Upper lobe of left lung (tissue), 6 donors: ENCODE measurements at places on chromosomes 5 and 9.

DNA sequence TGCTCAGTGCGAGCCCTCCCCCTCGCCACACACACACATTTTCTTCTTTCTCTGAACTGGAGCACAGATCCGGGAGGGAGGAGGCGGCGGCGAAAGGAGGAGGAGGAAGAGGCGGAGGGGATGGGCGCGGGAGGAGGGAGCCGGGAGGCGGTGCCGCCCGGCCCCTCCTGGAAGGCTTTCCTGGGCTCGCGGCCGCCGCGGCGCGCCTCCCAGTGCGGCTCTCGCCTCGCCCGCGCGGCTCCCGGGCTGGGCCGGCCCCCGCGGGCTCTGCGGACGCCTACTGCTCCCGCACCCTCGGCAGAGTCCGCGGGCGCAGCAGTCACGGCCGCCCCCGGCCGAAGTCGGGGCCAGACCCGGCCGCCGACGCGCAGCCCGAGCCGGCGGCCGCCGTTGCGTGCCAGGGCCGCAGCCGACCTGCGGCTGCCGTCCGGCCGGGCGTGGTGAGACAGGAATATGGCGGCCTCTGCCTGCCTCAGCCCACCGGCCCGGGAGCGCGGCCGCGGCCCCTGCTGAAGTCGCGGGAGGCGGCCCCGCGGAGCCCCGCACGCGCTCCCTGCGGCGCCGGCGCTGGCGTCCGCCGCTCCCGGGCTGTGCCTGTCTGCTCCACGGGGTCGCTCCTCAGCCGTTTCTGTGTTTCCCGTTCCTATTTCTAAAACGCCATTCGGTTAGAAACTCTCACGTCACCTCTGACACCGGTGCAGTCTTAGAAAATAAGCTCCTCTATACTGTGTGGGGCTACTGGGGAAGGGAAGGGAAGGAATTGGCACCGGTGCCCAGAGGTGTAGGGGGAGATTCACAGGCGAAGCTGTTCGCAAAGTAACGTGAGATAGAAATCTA is 500 bp upstream of the GNAQ start:
- peak overlapping the region; percentile 52 for H3K4me3 ChIP-seq
- H3K27ac ChIP-seq, result peak overlapping the region; percentile 100
- H3K36me3 ChIP-seq, result no peaks in the 10 kb centered on the region
- peak; percentile 95 for DNase-seq
- peaks cover 44% of the 10 kb centered on the region for H3K4me1 ChIP-seq

DNA sequence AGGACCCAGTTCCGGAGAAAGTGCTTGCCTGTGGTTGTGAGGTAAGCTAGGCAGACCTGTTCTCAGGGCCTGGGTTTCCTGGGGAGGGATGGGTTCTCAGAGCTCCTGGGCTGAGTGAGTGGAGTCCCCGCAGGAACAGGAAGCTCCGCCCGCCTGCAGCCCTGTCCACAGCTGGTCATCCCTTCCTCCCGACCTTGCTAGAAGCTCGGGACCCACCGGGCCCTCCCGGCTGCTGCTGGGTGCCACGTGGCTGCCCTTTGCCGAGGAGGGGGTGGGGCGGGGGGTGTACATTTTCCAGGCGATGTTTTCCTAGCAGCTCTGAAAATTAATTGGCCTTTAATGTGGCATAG is 198.1 kb downstream of the C9orf50 start:
- no peak overlapping the region for H3K4me3 ChIP-seq
- H3K36me3 ChIP-seq, result no peaks in the 10 kb centered on the region
- H3K27me3 ChIP-seq, result no peaks in the 10 kb centered on the region
- peaks cover 9% of the 10 kb centered on the region for H3K4me1 ChIP-seq
- no peak for DNase-seq

GRCh38 chr5:157529002-157529401 is 46.6 kb downstream of the ADAM19 start:
- no peaks in the 10 kb centered on the region for H3K36me3 ChIP-seq
- H3K27me3 ChIP-seq, result no peaks in the 10 kb centered on the region
- no peak overlapping the region for H3K4me3 ChIP-seq
- H3K27ac ChIP-seq, result no peak overlapping the region

DNA sequence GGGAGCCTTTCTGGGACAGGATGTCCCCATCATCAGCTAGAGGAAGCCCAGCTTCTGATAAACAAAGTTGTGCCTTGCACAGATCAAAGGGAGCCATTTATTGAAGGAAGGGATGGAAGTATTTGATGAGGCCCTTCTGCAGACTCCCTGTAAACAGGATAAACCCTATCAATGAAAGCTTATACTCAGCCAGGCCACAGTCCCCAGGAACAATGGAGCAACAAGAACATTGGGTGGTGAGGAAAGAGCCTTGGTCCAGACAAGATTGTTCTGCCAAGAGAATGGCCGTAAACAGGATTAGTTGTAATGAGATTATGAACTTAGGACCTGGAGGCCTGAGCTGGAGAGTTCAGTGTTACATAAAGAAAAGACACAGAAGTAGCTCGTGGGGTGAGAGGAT is 40.5 kb upstream of the LIFR start:
- H3K4me1 ChIP-seq, result peaks cover 19% of the 10 kb centered on the region
- no peak overlapping the region for H3K4me3 ChIP-seq
- H3K27me3 ChIP-seq, result no peaks in the 10 kb centered on the region
- no peak overlapping the region for H3K27ac ChIP-seq

DNA sequence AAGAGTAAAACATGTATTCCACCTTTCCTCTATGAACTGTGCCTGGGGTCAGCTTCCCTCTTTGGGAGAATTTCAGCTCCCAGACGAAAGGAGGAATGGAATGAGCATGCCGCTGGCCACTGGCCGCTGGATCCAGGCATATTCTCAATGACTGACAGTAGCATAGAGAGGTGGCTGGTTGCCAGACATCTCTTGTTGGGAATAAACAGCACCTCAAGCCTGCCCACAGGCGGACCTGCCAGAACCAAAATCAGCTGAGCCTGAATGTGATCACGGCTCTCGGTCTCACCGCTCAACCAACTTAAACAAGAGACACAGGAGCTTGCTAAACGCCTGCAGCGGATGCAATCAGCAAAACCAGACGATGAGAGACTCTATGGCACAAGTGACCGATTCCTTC is 20.6 kb downstream of the TBC1D9B start:
- H3K4me3 ChIP-seq, result no peak overlapping the region
- H3K27me3 ChIP-seq, result no peaks in the 10 kb centered on the region
- H3K4me1 ChIP-seq, result no peaks in the 10 kb centered on the region
- no peak for DNase-seq
- H3K36me3 ChIP-seq, result peaks cover 82% of the 10 kb centered on the region

GRCh38 chr9:70411930-70412831 is 2.3 kb downstream of the KLF9 start:
- peak; percentile 78 for DNase-seq
- H3K4me1 ChIP-seq, result peaks cover 46% of the 10 kb centered on the region
- H3K36me3 ChIP-seq, result no peaks in the 10 kb centered on the region
- H3K4me3 ChIP-seq, result peak overlapping the region; percentile 83

- H3K27me3 ChIP-seq, result no peaks in the 10 kb centered on the region
- no peak overlapping the region for H3K27ac ChIP-seq
These were observed 13.9 kb downstream of the RAB14 start for GRCh38 chr9:121187636-121188305.

DNA sequence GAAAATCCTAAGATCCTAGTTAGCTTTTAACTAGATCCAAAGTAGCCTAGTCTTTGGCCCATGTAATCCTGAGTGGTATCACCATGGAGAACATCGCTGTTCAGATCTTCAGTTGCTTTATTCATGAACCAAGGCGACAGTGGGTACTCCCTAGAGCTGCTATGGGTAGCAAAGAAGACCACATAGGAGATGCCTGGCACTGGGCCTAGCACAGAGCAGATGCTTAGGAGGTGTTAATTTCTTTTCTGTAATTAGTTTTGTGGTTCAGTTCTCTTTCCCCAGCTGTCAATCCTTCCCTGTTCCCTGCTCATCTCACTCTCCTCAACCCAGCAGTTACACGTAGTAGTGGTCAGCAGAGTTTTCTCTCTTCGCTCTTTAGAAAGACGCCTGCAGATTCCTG is 9.3 kb downstream of the CAST start:
- peaks cover 10% of the 10 kb centered on the region for H3K36me3 ChIP-seq
- no peak overlapping the region for H3K27ac ChIP-seq
- H3K4me3 ChIP-seq, result no peak overlapping the region
- H3K27me3 ChIP-seq, result no peaks in the 10 kb centered on the region

DNA sequence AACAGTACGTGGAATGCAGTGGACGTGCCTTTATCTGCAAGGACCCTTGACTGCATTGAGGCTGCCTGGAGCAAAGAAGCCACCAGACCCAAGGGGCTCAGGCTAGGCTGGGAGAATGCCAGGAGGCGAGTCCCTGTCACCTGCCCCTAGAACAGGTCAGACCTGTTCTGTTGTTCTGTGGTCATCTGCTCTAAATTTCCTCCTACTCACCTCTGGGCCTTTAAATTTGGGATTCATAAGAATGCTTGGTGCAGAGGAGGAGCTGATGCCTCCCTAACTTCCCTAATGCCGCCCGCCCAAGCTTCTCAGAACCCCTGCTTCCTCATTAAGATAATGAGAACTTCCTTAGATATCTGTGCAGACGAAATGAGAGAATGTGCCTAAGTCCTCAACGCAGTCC is 32.0 kb downstream of the DAPK1 start:
- peak; percentile 44 for DNase-seq
- H3K27ac ChIP-seq, result peak overlapping the region; percentile 24
- H3K4me3 ChIP-seq, result no peak overlapping the region
- no peaks in the 10 kb centered on the region for H3K36me3 ChIP-seq
- H3K27me3 ChIP-seq, result no peaks in the 10 kb centered on the region
- H3K4me1 ChIP-seq, result peaks cover 35% of the 10 kb centered on the region

DNA sequence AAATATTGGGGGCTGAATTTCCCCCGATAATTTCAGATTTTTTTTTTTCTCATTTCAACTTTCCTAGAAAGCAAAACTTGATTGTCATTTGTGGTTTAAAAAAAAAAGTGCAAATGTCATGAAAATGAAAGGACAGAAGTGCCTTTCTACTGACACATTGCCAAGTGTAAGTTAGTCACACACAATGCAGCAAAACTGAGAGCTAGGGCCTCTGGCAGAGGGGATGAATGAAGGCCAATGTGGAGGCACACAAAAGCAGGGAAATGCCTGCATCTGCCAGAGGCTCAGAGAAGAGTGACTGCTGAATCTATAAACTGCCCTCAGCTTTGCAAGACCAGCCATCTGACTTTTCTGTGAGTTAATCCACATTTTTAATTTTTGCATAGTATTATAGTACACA is 6.8 kb upstream of the IFNA5 start:
- H3K27ac ChIP-seq, result no peak overlapping the region
- H3K4me3 ChIP-seq, result no peak overlapping the region
- no peak for DNase-seq
- H3K36me3 ChIP-seq, result no peaks in the 10 kb centered on the region
- no peaks in the 10 kb centered on the region for H3K4me1 ChIP-seq

- DNase-seq, result no peak
- H3K36me3 ChIP-seq, result no peaks in the 10 kb centered on the region
- no peaks in the 10 kb centered on the region for H3K27me3 ChIP-seq
- peak overlapping the region; percentile 55 for H3K27ac ChIP-seq
- H3K4me3 ChIP-seq, result no peak overlapping the region
These were observed 1049.5 kb upstream of the ACO1 start for GRCh38 chr9:31334837-31335528.

DNA sequence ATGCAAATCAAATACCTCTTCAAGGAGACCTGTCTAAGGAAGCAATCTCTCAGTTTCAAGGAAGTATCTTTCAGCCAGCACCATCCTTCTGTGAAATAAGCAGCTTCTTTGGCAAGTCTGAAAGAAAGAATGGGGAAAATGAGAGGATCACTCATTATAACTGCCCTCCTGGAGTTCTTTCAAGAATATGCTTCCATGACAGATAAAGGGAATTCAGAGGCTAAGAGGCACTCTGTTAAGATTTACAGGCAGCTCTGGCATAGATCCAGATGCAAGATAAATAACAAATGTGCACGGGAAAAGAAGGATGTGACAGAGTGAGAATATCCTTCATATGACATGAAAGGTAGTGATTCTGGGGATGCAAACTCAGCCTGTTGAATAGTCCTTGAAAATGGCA is 348.2 kb upstream of the CCNG1 start:
- no peak for DNase-seq
- H3K27me3 ChIP-seq, result no peaks in the 10 kb centered on the region
- H3K4me1 ChIP-seq, result no peaks in the 10 kb centered on the region
- H3K4me3 ChIP-seq, result no peak overlapping the region

- H3K4me1 ChIP-seq, result peaks cover 10% of the 10 kb centered on the region
- no peak overlapping the region for H3K27ac ChIP-seq
- H3K27me3 ChIP-seq, result no peaks in the 10 kb centered on the region
- DNase-seq, result no peak
- H3K4me3 ChIP-seq, result no peak overlapping the region
These were observed 104.0 kb downstream of the EBF1 start for GRCh38 chr5:158995694-158996173.

- no peaks in the 10 kb centered on the region for H3K36me3 ChIP-seq
- H3K27ac ChIP-seq, result no peak overlapping the region
- H3K27me3 ChIP-seq, result peaks cover 3% of the 10 kb centered on the region
These were observed 59.1 kb upstream of the ENTREP1 start for GRCh38 chr9:69265891-69266290.

GRCh38 chr9:75658301-75658905 is 232.1 kb upstream of the PCSK5 start:
- no peaks in the 10 kb centered on the region for H3K36me3 ChIP-seq
- no peak overlapping the region for H3K27ac ChIP-seq
- no peak overlapping the region for H3K4me3 ChIP-seq
- no peaks in the 10 kb centered on the region for H3K27me3 ChIP-seq

DNA sequence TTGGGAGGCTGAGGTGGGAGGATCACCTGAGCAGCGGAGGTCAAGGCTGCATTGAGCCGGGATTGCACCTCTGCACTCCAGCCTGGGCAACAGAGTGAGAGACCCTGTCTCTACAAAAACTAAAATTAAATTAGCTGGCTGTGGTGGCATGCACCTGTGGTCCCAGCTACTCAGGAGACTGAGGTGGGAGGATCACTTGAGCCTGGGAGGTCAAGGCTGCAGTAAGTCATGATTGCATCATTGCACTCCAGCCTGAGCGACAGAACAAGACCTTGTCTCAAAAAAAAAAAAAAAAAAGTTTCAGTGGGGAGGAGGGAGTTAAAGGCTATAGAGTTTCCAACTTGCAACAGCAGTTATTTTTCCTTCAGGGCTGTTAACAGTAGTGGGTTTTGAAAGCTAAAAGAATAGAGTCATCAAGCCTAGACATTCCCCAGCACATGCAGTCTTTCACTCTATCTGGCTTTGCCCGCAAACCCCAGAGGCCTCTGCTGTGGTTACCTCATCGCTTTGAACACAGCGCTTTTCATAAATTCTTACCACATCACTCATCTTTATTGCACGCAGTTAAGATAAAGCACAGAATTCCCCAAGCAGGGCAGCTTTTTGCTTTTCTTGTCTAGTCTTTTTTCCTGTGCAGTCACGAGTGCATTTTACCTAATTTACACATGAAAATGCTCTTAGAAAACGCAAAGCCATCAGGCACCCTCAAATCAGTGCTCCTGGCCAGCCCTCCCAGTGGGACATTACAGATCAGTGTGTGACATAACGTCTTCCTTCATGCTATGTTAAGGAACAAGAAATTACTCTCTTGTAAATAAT is 8.7 kb upstream of the SLC2A8 start:
- no peak overlapping the region for H3K27ac ChIP-seq
- H3K36me3 ChIP-seq, result no peaks in the 10 kb centered on the region
- no peak for DNase-seq

- no peaks in the 10 kb centered on the region for H3K36me3 ChIP-seq
- H3K4me1 ChIP-seq, result no peaks in the 10 kb centered on the region
- no peaks in the 10 kb centered on the region for H3K27me3 ChIP-seq
- DNase-seq, result no peak
- H3K4me3 ChIP-seq, result no peak overlapping the region
These were observed 79.9 kb downstream of the ACER2 start for GRCh38 chr9:19488721-19489120.
